ENCODE measurements at places on chromosomes 3 and 15.

DNA sequence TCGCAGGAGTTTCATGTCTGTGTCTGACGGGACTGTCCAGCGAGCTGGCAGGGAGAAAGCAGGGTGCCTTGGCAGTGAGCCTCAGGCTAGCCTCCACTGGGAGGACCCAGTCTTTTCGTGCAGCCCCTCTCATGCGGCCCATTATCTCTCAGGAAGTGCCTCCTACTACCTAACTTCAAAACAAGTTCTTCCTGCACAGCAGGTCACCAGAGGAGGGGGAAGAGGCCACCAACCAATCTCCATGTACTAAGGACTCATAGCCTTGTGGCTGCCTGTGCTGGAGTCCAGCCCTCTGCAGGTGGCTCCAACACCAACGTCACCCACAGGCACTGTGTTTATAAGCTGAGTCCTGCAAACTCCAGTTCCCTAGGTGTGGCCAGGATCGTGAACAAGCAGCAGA is 4.8 kb downstream of the VIPR1 start:
- DNase-seq: peak; percentile 41

DNA sequence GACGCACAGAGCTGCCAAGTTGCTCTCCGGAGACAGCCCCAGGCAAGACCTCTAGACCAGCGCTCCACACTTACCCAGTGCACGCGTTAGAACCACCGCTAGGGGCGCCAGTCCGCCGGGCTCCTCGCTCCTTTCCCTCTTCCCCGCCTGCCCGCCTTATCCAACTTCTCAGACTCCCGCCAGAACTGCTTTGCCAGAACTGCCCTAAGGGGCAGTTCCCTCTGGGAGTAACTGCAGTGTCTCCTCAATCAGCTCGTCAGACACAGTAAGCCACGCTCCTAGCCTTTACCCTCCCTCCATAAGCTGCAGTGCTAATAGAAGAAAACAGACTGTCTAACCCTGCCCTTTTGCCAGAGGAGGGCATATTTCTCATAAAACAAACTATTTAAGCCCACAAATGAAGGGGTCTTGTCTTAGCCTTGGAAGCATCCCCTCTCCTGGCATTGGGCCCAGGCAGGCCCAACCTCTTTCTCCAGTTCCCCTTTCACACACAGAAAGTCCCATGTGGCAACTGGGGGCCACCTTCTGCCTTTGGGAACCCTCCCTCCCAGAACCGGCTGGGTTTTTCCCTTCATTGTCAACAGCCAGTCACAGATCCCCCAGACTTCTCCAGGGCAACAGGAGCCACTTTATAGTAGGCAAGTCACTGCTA is 3.7 kb downstream of the BMF start:
- DNase-seq: peak; percentile 90

DNA sequence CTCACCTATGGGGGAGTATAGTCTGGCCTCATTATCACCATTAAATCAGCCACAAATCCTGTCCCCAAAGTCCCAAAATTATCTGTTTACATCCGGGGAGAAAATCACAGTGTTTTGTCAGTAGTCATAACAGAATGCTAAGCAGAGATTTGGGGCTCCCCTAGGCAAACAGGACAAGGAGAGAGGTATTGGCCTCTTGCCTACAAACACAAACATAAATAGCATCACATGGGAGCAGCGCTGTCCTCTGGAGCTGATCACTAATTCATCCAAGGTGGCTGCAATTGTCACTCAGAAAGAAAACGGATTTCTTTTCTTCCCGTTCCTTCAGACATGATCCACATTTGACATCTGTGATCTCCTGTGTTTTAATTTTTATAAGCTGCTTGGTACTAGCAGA is 1028.1 kb downstream of the NTRK3 start:
- no peak for DNase-seq

- DNase-seq: no peak
Observed at GRCh38 chr15:40911141-40911540, 16.9 kb downstream of the VPS18 start.

DNA sequence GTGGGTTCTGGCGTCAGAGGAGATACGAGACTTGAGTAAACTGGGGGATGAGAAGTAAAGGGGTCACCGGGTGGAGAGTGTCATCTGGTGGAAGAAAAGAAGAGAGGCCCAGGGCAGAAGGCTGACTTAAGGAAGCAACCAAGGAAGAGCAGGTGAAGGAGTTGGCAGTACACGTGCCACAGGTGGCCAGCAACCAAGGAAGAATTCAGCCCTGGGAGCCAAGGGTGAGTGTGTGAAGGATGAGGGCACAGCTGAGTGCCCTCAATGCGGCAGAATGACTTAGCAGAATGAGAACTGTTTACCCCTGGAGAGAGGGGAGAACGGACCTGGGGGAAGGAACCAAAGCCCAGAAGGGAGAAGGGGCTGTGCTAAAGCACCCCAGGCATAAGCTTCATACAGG is 71.3 kb downstream of the WHAMM start:
- DNase-seq: no peak

GRCh38 chr15:67543348-67543718 is 830 bp downstream of the MAP2K5 start:
- DNase-seq: no peak

- DNase-seq: no peak
Observed at GRCh38 chr15:41583795-41584194, 24.8 kb downstream of the TYRO3 start.

DNA sequence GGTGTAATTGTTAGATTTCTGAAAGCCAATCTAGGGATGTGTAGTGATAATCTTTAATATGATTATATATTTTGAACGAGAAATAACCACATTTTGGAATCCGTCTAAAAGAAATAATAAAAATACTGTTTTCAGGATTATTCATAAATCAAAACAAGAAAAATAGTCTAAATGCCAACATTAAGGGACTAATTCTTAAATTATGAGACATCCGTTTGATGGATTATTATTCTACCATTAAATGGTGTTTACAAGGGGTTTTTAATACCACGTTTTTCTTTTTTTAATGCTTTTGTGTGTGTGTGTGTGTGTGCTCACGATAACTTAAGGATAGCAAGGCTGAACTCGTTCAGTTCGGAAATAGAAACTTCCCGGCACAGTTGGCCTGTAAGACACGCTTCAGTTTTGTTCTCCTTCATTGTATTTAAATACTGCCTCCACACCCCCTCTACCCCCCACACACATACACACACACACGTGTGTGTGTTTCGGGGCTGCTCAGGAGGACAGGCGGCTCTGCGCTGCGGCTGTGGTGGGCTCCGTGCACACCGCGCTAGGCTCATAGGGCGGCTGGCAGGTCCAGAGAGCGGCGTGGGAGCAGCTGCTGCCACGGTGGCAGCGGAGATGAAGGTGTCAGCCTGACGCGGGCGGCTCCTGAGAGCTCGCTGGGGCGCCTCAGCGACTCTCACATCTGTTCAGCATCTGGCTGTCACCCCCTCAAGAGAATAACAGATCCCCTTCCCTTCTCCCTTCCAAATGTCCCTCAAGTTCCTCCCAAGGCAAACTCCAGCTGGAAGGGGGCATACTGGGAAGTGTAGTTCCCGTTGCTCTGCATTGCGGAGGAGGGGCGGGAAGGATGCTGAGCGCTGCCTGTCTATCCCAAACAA is 23.0 kb upstream of the ANP32A start:
- peak; percentile 59 for DNase-seq

- DNase-seq: no peak
Observed at GRCh38 chr15:29867241-29868000, 45.2 kb upstream of the TJP1 start.

DNA sequence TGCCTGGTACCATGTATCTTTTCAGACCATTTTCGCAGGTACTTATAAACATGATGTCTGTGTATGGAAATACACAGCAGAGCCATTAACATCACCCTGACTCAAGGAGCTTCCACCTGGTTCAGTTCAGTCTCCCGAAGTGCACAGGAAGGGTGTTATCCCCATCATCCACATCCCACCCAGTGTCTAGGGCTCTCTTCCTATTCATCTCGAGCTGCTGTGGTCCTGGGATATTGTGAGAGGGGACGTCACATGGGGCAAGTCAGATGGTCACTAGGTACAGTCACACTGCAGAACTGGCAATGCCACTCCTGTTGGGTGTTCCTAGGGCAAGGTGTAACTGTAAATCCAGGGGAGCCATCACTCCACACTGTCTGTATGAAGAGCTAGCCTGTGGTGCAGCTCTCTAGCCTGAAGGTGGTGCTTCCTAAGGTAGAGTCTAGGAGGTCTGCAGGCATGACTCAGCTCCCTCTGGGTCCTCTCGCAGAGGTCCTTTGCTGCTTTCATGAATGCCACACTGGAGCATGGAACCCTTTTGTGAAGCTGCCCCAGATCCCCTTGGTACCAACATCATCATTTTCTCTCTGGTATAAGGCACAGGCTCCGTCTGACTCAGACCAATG is 13.9 kb downstream of the ISLR2 start:
- no peak for DNase-seq

DNA sequence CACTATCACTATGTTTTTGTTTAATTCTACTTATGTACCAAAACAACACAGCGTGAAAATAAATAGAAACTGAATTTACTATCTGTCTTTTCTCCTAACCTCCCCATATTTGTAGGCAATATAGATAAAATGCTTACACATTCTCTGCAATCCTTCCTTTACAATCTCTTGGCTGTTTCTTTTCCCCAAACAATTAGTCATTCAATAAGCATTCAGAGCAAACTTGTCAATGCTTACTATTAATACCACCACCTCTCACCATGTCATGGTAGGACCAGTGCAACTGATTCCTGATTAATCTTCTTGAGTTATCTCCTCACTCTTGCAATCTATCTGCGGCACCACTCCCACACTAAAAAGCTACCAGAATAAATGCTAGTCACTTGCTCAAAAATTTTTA is 74.0 kb upstream of the TTBK2 start:
- no peak for DNase-seq

GRCh38 chr15:42800731-42801474 is 64.0 kb upstream of the CDAN1 start:
- peak; percentile 31 for DNase-seq

DNA sequence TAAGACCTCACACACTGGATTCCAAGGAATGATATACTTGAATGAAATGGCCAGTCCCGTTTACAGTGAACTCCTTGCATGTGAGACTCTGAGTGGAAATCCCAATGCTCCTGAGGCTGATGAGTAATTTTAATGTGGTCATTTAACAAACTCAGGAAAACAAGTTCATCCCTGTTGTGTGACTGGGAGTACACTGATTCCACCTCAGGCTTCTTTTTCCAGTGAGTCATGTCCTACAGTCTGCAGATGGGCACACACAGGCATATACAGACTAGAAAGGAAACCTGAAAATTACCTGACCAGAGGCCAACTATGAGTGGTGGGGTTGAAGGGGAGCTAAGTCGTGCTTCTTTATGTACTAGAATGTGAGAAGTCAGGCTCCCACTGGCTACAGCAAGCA is 5.8 kb downstream of the SQOR start:
- no peak for DNase-seq

- DNase-seq: no peak
Observed at GRCh38 chr15:53536479-53537120, 222.9 kb downstream of the WDR72 start.

- no peak for DNase-seq
Observed at GRCh38 chr3:174061731-174062130, 664.2 kb downstream of the NLGN1 start.

DNA sequence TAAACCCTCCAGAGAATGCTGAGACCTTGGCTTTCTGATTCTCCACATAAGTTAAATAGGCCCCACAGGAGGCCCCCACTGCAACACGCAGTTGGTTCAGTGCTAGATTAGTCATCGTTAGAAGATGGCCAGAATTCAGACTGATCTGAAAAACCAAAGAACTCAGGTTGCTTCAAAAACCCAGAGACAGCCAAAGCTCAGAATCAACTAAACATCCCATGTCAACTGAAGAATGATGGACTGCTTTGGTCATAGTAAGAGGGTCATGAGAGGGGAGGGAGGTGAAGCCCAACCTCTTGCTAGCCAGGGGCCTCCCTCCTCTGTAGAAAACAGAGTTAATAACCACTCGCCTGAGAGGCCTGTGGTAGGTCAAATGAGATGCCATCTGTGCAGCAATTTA is 93.1 kb downstream of the AKAP13 start:
- DNase-seq: peak; percentile 18

DNA sequence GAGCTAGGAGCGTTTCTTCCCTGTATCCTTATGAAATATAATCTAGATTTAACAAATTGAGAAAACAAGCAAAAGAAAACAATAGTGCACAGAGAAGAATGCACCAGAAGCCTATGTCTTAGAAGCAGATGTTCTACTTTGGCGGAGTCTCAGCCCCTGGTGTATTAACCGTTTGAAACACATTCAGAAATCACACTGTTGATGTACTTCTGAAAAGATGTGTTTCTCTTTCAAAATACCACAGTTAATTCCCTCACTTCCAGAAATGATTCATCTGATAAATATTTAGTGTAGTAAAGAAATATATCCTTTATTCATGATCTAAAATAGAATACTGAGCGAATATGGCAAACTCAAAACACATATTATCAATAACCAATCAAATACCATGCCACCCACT is 77.7 kb downstream of the CBLB start:
- no peak for DNase-seq

- peak; percentile 9 for DNase-seq
Observed at GRCh38 chr15:48644467-48644826, 1.1 kb downstream of the FBN1 start.

DNA sequence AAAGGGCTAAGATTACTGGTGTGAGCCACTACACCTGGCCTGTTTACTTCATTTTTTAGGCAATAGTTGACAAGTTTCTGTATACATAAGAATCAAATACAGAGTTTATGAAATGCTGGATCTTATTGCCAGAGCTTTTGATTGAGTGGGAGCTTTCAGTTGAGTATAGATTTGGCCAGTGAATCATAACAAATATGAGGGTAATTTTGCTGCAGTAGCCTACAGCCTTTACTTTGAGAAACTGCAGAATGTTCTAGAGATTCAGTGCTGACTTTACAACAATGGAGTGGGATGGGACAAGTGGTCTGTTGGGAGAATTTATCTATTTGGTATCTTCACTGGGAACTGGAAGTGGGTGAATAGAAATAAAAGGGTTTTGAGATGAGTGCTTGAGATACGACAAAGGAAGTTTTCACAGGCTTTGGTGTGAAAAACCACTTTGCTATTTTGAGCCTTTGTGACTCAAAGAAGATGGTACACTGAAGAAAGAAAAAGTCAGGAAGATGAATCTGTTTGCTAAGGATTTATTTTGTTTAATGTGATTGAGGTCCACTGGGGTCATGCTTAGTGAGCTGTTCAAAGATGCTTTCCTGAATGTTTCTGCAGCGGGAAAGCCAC is 227.8 kb downstream of the UBE2E2 start:
- DNase-seq: no peak
